ENCODE measurements at places on chromosomes 12 and 14.

DNA sequence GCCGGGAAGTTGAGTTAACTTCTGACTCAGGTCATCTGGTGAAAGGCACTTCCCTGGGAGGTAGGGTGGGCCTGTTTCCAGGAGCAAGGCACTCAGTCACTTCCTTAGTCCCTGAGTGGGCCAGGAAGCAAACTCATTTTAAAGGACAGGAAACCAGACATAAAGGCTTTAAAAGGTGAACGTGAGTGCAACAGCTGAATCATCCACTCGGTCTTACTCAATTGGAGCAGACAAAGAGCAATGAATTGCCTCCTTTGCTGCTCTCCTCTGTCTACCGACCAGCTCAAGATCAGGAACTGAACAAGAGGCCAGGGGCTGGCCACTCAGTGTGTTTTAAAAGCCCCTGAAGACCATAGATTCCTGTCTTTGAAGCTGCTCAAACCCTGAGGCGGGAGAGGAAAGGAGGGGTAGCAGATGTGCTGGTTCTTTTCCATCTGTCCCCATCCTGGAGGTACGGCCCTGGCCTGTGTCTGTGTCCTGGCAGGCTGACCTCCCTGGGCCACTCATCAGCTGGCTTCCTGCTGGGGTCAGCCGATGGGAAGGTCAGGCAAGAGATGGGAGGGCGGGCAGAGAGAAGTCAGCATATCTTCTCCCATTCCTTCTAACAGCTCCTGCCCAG lies 148.9 kb downstream of the PPM1H start:
- peak; percentile 94 for DNase-seq

DNA sequence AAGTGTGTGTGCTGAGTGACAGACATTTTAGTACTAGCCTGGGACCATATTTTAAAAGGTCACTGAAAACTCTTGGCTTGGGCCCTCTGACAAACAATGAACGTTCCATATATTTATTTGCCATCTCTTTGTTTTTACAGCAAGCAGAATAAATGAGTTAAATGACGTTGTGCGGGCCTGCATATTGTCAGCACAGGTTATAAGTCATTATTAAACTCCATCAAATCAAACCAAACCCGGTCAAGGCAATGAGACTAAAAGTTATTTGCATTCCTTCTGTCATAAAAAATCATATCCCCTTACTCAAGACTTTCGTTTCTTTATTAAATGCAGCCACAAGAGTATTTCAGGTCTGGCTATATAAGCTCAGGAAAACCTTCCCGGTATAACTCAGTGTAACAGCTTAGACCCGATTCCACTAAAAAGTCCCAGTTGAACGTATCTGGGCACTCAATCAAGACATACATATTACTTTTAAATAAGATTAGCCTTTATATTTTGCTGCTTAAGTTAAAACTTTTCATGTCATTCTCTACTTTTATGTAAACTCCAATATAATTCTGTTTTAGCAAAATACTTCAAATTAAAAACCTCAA lies 84.9 kb downstream of the DICER1 start:
- DNase-seq: no peak

DNA sequence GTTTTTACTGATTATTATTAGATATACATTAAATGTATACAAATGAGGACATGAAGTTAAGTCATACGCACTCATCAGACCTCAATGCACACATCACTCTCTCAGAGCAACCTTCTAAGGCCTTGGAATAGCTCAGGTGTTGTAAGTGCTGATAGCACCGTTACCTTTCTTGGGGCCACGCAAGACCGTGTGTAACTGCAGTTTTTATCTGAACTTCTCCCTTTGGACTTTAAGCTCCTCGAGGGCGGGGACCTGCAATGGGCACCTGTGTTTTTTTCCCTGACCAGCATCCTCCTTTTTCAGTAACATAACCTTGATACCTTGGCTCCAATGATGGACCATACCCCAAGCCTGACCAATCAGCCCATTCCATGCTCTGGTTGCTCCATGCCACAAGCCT lies 136.5 kb upstream of the TMCC3 start:
- DNase-seq: no peak

DNA sequence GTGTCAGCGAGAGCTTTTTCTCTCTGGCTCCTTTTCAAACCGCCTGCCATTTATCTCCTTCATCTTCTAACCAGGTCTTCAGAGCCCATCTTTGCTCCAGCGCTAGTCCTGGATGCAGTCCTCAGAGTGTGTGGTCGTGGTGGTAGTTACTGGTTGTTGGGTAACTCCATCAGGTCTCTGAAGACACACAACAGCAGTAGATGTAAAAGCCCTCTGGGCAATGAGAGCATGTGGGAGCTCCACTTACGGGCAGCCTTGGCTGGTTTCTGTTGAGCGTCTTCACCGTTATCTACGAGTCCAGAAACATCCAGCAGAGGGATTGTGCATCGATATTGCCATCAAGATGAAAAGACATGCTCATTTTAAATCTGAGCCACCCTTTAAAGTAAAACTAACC lies 61.2 kb downstream of the FBXL14 start:
- DNase-seq: peak; percentile 64

DNA sequence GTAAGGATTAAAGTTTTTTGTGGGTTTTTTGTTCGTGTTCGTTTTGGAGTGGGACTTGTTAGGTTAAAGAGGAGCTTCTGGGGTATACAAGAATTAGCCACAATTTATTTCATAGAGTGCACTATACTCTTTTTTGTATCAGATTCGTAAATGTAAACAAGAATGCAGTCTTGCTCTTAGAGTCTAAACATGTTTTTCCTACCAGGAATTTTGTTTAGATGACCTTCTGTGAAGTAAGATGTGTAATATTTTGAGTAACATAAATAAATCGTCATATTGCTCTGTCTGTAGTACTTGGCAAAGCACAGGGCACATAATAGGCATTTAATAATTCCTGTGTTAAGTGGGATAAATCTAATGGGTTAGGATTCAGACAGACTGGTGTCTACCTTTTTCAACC lies 9.6 kb downstream of the CNOT2 start:
- no peak for DNase-seq

DNA sequence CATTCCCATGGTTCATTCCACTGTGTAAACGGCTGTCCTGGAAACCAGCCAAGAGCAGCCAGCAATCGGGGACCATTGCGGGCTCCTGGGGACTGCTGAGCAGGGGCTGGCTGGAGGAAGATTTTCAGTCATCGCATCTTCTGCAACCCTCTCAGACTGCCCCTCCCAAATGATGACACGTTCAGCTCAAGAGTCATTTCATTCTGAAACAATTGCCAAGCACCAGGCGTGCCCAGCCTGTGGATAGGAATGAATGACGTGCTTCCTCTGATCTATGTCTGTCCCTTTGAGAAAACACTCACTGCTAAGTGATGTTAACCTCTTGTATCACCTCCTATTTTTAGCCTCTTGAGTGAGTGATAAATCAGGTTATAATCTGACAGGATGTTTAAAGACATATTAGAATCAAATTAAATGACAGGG lies 62.0 kb downstream of the NDUFA12 start:
- peak; percentile 92 for DNase-seq

DNA sequence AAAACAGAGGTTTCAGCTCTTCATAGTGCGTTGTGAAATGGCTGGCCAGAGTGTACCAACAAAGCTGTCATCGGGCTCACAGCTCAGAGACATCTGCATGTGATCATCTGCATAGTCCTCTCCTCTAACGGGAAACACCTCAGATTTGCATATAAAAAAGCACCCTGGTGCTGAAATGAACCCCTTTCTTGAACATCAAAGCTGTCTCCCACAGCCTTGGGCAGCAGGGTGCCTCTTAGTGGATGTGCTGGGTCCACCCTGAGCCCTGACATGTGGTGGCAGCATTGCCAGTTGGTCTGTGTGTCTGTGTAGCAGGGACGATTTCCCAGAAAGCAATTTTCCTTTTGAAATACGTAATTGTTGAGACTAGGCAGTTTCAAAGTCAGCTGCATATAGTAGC lies 14.3 kb upstream of the PAPLN start:
- no peak for DNase-seq
